GM13977 (cell line): ENCODE measurements at places on chromosomes 7 and 10.

- DNase-seq, result no peak
Observed at GRCh38 chr7:100983451-100984187, 14.3 kb downstream of the MUC12 start.

DNA sequence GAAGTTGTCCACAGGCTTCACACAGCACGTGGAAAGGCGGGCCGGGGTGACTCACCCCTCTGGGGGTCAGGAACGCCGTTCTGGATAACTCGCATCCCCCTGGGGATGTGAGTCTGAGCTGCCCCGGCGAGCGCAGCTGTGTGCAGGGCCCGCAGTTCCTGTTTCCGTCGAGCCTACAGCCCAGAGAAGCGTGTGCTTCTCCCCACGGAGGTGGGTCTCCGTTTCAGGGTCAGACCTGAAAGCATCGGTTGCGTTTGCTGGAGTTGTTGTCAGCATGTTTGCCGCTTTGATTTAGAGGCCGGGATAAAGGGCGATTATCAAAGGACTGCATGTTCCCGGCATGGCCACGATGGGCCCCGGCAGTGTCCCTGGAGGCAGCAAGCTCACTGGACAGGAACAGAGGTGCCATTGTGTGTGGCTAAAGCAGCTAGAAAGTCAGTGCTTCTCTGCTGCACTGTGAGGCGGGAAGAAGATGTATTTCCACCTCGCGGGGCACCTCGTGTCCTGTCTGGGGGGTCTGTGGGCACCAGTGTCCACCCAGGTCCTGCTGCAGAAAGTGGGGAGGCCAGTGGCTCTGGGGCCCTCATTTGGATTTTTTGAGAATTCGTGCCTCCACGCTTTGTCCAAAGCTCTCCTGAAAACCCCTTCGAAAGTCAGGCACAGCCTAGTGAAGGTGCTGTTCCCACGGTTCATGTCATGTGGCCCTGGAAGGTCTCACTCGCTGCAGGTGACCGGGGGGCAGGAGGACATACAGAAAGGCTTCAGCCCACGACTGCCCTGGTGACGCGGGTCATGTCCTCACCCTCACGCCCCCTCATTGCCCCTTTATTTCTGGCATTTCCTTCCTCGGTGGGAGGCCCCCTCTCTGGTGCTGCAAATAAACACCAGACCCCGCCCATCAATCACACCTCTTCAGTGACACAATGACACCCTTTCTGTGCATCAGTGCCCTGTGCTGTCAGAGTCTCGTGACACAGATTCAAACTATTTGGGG, 27.4 kb upstream of the GDI2 start:
- DNase-seq, result peak; percentile 75

- no peak for DNase-seq
Observed at GRCh38 chr7:109376576-109376975, 806.9 kb downstream of the DNAJB9 start.

DNA sequence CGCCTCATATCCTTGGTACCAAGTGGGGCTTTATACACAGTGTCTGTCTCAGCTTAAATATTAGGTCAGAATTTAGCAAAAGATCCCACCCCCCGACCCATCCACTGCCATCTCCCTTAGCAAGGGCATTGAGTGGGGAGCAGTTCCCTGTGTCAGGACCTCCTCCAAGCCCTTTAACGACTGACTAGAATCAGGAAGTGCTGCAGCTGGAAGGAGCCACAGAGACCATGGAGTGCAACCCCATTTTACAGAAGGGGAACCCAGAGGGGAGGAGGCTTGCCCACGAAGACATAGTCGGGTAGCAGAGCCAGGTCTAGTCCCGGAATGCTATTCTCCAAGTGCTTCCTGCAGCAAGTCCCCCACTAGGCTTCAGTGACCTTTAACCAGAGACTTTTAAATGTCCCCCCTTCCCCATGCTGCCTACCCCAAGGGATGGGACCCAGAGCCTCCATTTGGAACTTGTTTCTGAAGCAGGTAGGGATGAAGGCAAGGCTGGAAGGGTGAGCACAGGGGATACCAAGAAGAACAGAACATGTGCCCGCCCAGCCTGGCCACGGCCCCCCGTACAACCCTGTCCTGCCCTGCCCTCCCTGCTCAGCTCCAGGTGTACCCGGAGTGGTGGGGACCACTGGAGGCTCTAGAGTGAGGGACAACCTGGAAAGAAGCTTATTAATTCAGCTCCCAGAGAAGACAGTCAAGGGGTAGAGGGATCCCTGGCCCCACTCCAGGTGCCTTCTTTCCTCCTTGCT, 41.3 kb downstream of the C10orf105 start:
- no peak for DNase-seq

GRCh38 chr10:129972966-129973673, 9.0 kb upstream of the EBF3 start:
- DNase-seq, result no peak

DNA sequence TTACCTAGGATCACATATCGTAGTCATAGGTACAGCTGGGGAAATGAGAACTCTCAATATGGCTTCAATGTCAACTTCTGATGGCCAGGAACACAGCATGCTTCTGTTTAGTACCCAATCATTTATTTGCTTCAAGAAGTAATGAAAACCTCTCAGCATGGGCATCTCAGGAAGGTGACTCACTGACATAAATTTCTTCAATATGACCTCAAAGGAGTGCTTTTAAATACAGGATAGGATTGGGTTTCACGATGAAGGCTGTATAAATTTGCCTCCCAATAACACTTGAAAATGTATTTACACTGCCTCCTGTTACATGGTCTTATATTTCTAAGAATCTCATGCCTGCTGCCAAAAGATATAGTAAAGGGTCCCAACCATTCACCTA, 15.1 kb downstream of the ITGA8 start:
- DNase-seq, result no peak

DNA sequence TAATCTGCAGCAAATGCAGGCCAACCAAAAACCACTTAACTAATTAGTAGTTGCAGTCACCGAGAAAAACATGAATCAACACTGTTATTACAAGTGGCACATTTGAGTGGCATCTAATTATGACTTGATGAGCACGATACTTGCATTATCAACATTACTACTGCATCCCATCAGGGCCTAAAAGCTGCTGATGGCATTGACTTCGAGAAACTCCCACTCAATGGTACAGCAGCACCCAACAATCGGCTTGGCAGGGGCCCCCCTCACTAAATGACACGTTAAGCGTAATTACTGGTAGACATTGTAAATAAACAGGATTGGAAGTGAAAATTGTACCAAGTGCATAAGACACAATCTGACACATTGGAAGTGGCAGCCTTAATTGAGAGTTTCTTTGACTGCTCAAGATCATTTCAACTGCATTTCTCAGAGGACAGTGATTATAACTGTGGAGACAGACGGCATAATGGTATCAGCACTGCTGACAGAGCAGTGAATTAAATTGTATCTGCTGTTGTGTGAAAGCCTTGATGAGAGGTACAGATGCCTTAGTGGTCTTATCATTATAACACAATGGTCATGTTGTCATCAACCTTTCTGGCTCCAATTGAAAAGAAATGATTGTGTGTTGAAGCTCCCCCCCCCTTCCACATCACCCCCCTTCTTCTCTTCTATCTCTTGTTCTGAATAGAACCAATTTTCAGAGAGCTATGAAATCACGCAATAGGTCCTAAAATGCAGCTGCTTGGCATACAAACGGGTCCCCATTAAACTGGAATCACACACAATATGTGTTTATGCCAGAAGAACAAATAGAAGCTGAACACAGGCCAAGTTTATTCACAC, 43.4 kb downstream of the SHTN1 start:
- no peak for DNase-seq

DNA sequence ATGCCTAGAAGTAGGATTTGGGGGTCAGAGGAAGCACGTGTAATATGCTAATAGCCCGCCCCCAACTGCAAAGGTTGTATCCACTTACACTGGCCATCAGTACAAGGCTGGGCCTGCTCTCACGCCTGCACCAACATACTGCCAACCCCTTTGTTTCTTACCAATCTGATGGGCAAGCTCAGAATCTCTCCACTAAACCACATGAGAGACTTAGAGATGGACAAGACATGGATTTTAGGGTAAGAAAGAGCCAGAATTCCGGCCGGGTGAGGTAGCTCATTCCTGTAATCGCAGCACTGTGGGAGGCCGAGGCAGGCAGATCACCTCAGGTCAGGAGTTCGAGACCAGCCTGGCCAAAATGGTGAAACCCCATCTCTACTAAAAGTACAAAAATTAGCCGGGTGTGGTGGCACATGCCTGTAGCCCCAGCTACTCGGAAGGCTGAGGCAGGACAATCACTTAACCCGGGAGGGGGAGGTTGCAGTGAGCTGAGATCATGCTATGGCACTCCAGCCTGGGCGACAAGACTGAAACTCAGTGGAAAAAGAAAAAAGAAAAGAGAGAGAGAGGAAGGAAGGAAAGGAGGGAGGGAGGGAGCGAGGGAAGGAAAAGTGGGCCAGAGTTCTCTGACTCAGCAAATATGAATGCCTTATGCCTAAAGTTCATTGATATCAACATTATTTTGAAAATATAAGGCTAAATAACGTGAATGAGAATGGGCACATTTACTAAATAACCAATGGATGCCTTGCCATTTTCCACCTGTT, 162.2 kb downstream of the SLIT1 start:
- no peak for DNase-seq

DNA sequence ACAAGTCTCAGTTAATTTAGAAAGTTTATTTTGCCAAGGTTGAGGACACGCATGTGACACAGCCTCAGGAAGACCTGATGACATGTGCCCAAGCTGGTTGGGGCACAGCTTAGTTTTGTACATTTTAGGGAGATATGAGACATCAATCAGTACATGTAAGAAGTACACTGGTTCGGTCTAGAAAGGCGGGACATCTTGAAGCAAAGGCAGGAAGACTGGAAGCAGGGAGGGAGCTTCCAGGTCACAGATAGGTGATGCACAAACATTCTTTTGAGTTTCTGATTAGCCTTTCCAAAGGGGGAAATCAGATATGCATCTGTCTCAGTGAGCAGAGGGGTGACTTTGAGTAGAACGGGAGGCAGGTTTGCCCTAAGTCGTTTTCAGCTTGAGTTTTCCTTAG, 29.4 kb upstream of the LANCL2 start:
- no peak for DNase-seq

- no peak for DNase-seq
Observed at GRCh38 chr7:80260606-80261005, 126.0 kb downstream of the GNAI1 start.
